ENCODE measurements at places on chromosomes 2 and 18.

GRCh38 chr2:48948400-48949125 is 193.0 kb upstream of the LHCGR start:
- DNase-seq = no peak

- no peak for DNase-seq
These were observed 297.0 kb upstream of the PKDCC start for GRCh38 chr2:41750829-41751228.

- DNase-seq = no peak
These were observed 57.4 kb downstream of the STK39 start for GRCh38 chr2:168189835-168190569.

GRCh38 chr2:132978840-132979239 is 308.8 kb upstream of the LYPD1 start:
- DNase-seq = no peak

- no peak for DNase-seq
These were observed 106.4 kb upstream of the SERTAD2 start for GRCh38 chr2:64760128-64760527.

GRCh38 chr18:61750840-61751668 is 141.8 kb downstream of the RNF152 start:
- no peak for DNase-seq

GRCh38 chr2:64040161-64040560 is 20.9 kb upstream of the VPS54 start:
- no peak for DNase-seq

- no peak for DNase-seq
These were observed 368.0 kb upstream of the SPHKAP start for GRCh38 chr2:228549441-228550007.
